Activated T-cell treated with anti-CD3 and anti-CD28 coated beads for 4 hours (primary cell): ENCODE measurements at places on chromosomes 3 and 15.
A peak's percentile ranks its signal among the peaks of the same experiment; 100 is the strongest.

- no peak for DNase-seq
Measured at GRCh38 chr3:109685084-109686079, 348.0 kb upstream of the DPPA4 start.

DNA sequence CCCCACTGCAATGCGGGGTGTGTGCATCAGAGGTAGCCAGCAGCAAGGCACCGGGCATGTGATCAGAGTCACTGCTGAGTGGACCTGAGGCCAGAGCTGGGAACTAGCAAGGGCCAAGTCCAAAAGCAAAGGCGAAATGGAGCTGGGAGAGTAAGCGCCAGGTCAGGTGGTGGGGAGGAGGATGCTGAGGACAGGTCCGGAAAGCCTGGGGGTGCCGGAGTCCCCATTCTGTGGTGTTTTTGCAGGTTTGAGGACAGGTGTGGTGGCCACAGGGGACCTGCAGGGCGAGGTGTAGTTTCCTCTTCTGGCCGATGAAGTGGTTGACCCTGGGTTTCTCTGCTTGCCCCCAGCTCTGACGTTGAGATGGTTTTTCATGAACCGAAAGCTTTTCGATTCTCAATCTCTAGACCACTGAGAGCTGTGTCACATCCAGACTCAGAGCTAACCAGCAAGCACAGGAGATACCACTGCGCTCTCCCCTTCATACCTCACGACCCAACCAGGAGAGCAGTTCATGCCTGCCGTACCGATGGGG, 35.0 kb upstream of the HES1 start:
- DNase-seq, result no peak

GRCh38 chr15:23403550-23403949, 43.5 kb downstream of the GOLGA6L2 start:
- DNase-seq, result no peak

DNA sequence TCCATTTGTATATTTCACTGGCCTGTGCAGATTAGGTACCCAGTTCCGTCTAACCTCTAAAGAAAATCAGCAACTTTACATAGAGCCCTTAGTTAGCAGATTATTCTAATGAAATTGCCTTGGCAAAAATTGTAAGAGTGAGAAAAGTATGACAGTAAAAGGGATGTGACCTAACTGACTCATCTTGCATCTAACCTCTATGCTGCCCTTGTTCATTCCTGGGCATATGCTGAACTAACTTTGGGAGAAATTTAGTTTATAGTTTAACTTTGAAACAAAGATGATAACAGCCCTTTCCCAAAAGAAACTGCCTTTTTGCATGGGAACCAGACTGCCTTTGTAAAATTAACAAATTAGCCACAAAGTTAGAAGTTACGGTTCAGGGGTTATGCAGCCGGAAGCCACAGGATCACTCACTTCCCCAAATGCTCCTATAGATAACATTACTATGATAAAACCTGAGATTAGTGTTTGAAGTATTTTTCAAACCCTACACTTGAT, 839.8 kb upstream of the ALCAM start:
- DNase-seq, result no peak

- DNase-seq, result no peak
Measured at GRCh38 chr3:119205209-119205608, 31.8 kb downstream of the UPK1B start.

DNA sequence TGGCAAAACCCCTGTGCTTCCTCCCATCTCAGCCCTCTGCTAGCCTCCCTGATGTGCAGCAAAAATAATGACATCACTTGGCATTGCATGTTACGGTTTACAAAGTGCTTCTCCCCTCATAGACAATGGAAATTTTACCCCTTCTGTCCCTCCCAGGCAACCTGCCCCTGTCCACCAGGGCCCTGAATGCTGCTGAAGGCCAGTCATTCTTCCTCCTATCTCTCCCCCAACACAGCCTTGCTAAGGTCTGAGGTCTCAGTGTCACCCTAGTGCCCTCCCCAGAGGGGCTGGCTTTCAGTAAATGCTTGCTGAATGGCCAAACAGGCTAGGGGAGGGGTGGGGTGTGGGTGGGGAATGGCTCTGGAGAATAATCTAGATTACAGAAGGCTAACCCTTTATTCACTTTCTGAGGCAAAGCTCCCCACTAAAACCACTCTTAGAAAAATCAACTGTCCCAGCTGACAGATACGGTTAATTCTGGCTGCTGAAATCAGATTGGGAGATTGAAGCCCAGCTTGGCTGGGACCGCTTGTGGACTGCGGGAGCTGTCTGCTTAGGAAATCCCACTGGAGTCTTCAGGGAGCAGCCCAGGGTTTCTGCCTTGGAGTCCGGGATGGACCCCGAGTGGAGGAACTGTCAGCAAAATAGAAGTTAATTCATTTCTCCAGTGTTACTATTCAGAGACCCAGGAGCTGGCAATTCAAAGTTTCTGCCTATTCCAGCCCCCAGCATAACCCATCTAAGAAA, 22.9 kb downstream of the ANP32A start:
- no peak for DNase-seq

- DNase-seq, result peak; percentile 81
Measured at GRCh38 chr15:62060113-62060895, at the start of gene VPS13C. Gene VPS13C, minus strand, starts transcription at chr15:62060447. Its CDS starts 73 bp downstream, at chr15:62060374.

DNA sequence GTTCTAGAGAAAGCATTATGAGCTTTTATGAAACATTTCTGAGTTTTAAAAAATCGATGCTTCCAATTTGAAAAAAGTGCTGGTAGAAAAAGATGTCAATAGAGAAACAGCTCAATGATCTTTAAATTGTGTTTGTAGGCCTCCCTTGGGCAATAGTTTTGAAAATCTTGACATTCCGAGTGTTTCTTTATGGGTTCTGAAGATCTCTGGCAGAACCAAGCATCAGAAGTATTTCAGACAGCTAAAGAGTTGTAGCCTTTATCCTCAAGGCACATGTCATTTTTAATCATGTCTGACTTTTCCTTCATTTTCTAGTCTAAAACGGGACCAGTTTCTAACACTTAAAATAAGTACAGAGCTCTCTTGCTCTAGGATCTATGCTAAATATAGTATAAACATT, 188.1 kb upstream of the CBLB start:
- DNase-seq, result no peak

DNA sequence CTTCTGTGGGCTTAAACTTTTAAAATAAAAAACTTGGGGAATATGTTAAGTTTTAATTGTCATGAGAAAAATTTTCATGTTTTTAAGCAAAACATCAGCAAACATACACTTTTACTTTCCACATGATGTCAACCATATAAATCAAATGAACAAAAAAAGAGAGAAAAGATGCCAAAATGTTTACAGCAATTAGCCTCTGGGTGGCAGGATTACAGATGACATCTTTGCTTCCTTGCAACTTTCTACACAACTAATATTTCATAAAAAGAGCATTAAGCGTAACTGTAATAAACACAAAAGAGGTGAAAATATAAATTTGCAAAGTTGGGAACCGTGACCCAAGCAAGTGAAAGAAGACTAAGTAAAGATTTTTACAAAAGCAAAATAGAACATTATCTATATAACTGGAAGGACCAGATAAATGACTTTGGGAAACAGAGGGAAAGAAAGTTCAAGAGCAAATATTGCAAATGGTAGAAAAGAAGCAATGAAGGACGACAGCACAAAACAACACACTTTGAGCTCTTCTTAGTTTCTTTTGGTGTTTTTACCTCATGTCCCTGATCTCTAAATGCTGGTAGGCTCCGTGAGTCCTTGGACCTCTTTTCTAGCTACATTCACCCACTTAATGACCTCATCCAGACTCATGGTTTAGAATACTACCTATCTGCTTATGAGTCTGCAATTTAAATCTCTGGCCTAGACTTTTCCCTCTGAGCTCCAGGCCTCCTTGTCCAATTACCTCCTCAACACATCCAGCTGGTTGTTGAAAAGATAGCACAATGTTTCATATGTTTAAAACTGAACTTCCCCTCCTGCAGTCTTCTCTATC, 9.4 kb downstream of the TP53BP1 start:
- DNase-seq, result no peak

- no peak for DNase-seq
Measured at GRCh38 chr3:61948699-61949305, 387.4 kb downstream of the PTPRG start.

DNA sequence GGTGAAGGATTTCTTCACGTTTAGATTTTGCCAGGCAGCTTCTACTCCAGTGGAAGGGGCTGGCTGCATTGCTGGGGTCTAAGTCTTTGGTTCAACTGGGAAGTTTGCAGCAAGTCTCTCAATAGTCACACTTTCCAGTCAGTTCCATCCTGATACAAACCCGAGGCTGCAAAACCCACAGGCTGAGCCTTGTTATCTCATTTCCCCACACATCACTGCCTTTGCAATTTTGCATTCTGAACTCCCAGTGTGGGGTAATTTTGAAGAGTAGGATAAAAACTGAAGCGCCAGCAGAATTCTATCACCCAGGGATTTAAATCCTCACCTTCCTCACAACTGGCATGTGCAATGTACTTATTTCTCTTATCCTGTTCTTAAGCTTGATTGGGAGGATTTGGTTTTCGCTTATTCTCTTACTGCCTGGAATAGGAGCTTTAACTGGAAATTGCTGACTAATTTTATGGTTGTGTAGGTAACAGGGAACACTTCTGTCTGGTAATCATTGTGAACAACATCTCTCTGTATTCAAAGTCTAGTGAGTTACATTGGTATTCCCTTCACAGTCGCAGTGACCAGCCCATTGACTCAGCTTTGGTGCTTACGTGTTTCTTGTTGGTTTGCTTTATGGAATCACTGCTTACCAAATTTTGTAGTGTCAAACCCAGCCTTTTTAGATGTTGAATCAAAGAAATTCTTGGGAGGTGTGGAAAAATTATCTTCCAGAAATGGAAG, 142.0 kb upstream of the TOPAZ1 start:
- no peak for DNase-seq

GRCh38 chr15:94001255-94001801, 230.0 kb upstream of the MCTP2 start:
- no peak for DNase-seq

- no peak for DNase-seq
Measured at GRCh38 chr15:92184679-92185230, 208.9 kb upstream of the ST8SIA2 start.

- no peak for DNase-seq
Measured at GRCh38 chr15:74208901-74209559, 6.4 kb upstream of the STRA6 start.

DNA sequence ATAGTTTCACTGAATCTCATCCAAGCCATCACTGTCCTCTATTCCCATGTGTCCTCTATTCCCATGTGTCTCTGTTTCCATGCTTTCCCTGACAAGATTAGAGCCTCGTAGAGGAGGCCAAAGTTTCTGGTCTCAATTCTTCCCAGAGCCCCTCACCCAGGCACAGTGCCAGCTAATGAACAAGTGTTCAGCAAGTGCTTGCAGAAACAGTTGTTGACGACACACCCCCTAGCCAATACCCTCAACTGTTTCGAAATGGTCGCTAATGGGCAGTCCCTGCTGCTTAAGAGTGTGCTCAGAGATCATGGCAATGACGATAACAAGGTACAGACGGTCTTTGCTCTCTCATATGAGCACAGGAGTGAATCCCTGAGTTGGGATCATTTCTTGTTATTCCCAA, 73.4 kb downstream of the FAM174B start:
- no peak for DNase-seq
